ENCODE measurements at places on chromosomes 12 and 14.

DNA sequence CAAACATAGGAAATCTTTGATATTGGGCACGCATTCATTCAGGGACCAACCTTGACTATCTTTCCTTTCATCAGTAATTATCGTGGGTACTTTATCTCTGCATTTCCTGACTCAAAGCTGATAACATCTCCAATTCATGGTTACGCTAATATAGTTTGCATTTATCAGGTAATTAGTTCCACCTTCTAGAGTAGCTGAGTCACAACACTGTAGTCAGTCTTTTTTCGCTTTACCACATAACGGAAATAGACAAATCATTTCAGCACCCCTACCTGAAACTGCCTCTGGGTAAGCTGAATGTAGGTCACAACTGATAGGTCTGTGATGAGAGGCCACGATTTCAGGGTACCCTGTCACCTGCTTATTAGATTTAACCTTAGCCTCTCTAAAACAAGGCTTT, 36.7 kb upstream of the IL22 start:
- no peak for DNase-seq

- DNase-seq, result no peak
Measured at GRCh38 chr12:75812271-75813018, 219.1 kb downstream of the PHLDA1 start.

DNA sequence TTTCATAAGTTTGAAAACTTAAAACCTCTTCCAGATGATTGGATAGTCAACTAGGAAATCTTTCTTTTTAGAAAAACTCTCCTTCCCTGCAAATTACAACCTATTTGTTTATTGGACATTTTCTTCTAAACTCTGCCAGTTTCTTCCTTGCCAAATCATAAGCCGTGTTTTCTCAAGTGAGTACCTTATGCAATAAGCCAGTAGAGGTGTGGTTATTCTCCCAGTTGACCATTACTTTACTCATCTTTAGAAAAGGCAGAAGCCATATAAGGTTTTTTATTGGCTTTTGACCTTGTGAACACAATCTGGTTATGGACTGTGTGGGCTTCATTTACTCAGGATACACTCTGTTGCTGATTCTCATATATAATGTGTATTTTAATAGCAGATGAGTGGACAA, 14.6 kb downstream of the ACTR6 start:
- no peak for DNase-seq

DNA sequence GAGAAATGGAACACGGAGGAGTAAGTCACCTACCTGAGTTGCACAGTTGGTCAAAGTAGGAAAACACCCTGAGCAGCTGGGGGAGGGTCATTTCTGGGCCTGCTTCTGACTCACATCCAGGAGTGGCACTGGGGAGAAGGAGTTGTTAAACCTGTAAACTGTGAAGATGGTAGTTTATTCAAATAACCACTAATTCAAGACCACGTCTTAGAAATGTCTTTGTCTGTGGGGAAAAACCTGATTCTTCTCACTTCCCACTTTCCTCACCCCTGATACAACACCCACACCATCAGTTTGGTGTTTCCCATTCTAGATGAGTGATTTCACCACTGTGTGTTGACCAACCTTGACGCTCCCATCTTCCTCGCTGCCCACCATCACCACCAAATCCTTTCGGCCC, 207.1 kb downstream of the ANO4 start:
- DNase-seq, result no peak

DNA sequence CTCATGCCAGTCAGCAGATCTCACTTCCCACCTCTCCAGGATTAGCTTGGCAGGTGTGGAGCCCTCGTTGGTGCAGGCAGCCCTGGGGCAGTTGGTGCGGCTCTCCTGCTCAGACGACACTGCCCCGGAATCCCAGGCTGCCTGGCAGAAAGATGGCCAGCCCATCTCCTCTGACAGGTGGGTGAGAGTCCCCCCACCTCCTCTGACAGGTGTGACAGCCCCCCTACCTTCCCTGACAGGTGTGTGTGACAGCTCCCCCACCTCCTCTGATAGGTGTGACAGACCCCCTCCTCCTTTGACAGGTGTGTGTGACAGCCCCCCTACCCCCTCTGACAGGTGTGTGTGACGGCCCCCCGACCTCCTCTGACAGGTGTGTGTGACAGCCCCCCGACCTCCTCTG, 26.3 kb downstream of the PAPLN start:
- DNase-seq, result no peak

Measured in stimulated activated CD8-positive, alpha-beta memory T cell treated with anti-CD3 and anti-CD28 coated beads, Interleukin-4, amount 100 ng/mL, for 1 hour (primary cell).